Activated naive CD4-positive, alpha-beta T cell treated with anti-CD3 and anti-CD28 coated beads, Interleukin-2, amount 50 U/mL, for 16 hours (primary cell): ENCODE measurements at places on chromosomes 6 and 20.

DNA sequence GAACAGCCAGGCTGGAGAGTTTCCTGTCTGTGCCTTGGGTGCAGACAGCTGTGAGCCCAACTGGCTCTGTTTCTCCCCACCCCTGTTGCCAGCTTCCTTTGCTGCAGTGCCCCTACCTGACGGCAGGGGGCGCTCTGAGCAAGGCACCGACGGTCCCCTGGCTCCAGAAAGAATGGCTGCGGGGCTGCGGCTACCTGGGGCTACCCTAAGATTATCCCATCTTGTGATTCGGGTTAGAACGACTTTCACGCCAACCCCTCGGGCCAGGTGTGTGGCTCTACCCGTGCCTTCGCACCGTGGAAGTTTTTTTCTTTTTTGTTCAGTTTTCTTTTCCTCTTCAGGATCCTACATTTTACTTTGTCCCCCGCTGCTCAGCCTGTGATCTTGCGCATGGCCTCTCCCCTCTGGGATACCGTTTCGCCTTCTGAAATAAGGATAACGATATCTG is 33.4 kb upstream of the AAR2 start:
- peak; percentile 78 for DNase-seq

- no peak for DNase-seq
Measured at GRCh38 chr6:83860359-83860755, 868 bp downstream of the CYB5R4 start.

- no peak for DNase-seq
Measured at GRCh38 chr6:25387911-25388310, 108.7 kb downstream of the CARMIL1 start.

- DNase-seq, result no peak
Measured at GRCh38 chr20:59512651-59513050, 91.7 kb upstream of the PHACTR3 start.

DNA sequence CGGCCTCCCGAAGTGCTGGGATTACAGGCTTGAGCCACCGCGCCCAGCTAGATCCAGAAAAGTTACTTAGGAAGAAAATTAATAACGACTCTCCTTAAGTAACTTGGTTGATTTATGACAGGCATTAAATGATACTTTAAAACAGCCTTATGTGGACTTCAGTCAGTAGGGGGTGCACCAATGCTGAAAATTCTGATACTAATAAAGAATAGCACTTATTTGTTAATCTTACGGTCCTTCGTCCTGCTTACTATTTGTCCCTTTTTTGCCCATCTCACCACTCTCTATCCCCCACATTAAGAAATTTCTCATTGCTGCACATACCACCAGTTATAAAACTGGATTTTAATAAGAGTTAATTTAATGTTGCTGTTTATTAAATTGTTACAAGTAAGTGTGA is 12.7 kb upstream of the PRELID3B start:
- DNase-seq, result no peak

GRCh38 chr20:20793591-20793990 is 81.1 kb upstream of the RALGAPA2 start:
- DNase-seq, result no peak

GRCh38 chr6:137307163-137307854 is 88.1 kb upstream of the IFNGR1 start:
- DNase-seq, result no peak

DNA sequence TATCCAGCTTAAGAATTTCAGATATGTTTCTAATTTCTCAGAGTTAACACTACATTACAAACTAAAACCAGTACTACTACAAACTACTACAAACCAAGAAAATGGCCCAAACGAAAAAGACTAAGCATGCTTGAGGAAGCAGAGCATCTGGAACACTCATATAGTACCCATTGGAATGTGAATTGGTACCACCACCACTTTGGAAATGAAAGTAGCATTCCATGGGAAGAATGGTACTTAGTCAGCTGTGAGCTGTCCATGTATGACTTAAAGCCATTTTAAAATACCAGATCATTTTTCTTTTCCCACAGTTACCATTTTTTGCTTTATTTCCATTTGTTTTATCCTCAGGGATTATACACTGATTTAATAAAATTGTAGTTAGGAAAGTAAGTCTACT is 30.5 kb downstream of the FBXO9 start:
- no peak for DNase-seq

DNA sequence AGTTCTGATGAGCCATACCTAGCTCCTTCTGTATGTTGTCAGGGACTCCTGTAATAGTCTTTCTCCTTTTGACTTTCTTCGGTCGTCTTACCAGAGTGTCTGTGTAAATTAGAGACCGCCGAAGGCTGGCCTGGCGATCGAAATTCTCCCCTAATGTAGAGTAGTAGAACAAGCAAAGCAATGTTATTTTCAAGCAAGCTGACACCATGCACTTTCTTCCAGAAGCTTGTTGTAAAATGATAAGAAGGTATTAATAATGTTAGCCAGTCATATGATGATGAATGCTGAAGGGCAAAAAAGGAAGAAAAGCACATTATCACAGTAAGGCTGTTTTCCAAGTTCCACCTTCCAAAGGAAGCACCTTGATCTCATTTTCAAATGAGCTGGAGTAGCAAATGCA is 37.9 kb downstream of the HEBP2 start:
- DNase-seq, result no peak

DNA sequence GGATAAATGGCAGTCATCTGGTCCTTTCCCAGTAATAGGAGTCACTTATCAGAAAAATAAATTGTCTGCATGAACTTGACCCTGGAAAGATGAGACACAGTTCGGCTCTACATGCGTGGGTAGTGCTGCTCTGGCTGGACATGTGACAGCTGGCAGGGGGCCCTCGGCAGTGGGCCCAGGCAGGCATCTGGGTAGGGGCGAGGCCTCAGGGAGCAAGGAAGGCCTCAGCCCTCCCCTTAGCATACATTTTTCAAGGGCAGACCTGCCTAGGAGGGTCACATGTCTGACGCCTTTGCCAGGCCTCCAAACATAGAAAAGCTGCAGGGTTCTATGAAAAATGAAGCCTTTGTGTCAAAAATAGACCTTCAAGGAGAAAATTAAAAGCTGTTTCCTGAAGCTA is 12.8 kb upstream of the ILRUN start:
- no peak for DNase-seq

DNA sequence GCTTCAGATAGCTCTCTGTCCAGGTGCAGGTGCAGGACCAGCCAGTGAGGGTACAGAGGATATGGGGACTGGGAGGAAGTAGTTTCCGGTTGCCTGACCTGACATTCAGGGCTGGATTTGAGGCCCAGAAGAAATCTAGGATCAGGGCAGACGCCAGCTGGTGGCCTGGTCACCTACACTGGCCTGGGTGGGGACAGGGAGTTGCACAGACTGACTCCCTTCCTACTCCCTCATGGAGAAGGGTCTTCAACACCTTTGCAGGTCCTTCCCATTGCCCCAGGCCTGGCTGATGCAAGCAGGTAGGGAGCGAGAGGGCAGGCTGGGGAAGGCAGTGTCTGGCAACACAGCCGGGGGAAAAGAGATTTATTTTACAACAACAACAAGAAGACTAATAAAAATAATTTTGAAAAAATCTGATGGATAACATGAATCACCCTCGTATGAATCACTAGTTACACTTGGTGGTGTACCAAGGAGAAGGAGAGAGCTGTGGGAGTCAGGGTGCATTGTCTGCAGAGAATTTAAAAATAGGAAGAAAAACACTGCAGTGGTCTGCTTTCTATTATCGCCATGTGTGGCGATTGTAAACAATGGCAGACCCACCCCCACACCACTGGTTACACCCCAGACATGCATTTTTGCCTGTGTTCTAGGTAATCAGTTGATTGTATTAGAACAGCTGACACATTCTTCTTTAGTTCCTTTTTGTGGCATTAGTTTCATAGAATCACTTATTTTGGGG is 62.3 kb upstream of the SNX9 start:
- DNase-seq, result peak; percentile 45

- no peak for DNase-seq
Measured at GRCh38 chr20:20173254-20173653, 120.9 kb downstream of the CFAP61 start.

- no peak for DNase-seq
Measured at GRCh38 chr6:137370871-137371633, 123.1 kb downstream of the OLIG3 start.

GRCh38 chr6:45126033-45126432 is 202.1 kb upstream of the RUNX2 start:
- no peak for DNase-seq

DNA sequence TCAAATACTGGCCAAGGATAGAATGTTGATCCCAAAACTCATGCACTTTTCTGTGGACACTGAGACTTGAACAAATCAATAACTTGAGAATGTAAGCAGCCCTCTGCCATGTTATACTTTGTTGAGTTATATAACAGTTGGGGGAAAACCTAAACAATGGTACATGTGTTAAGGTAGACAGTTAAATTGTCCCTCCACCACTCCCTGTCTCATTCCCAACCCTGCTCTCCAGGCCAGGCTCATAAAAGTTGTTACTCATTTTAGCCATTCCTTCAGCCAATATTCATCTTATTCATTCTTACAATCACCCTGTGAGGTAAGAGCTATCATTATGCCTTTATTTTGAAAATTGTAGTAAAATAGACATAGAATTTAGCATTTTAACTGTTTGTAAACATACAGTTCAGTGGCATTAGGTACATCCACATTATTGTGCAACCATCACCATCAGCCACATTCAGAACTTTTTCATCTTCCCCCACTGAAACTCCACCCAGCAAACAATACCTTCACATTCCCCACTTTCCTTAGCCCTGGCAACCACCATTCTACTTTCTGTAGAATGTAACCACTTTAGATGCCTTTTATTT is 38.2 kb upstream of the IER3 start:
- DNase-seq, result no peak

- no peak for DNase-seq
Measured at GRCh38 chr6:4664117-4664626, 112.0 kb upstream of the CDYL start.

- no peak for DNase-seq
Measured at GRCh38 chr20:18527836-18528235, 20.1 kb downstream of the SEC23B start.

DNA sequence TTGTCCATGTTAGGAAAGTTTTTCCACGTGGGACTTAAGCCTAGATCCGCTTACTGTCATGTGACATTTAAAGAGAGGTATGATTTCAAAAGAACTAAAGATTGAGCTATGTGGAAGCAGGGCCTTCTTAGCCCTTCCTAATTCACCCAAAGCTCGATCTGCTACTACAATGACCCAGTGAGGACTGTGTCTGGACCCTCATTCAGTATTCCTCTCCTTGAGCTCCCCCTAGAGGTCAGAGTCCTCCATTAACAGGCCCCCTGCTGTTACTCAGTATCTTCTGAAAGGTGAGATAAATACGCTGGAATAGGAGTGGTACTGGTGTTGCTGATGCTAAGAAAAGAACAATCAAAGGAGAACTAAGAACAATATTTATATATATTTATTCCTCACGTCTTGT is 414.0 kb downstream of the GJA1 start:
- peak; percentile 13 for DNase-seq

DNA sequence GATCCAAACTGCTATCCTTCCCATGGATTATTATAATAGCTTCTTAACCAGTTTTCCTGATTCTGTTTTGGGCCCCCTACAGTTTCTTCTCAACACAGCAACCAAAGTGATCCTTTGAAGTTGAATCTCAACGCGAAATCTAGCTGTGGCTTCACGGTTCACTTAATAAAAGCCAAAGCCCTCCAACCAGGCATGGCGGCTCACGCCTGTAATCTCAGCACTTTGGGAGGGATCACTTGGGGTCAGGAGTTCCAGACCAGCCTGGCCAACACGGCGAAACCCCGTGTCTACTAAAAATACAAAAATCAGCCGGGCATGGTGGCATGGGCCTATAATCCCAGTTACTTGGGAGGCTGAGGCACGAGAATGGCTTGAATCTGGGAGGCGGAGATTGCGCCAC is 3.3 kb downstream of the RMND1 start:
- DNase-seq, result no peak

DNA sequence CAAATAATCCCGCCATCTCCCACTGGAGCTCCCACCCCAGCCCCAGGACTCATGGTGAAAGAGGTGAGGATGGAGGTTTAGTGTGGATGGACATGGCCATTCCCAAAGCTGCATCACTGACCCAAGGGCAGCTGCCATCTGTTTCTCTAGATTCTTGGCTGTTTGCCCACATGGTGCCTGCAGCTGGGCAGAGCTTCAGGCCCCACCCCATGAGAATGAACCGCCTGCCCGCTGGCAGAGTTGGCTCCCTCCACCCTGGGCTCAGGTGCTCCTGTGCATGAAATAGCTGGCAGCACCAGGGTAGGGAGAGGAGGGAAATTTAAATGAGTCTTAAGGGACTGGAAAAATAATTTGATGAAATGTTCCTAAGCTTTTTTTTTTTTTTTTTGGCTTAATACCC is 17.4 kb downstream of the SCML4 start:
- DNase-seq, result no peak

GRCh38 chr6:96153775-96154174 is 138.0 kb downstream of the FUT9 start:
- DNase-seq, result no peak

GRCh38 chr6:25078141-25078540 is 142.4 kb upstream of the RIPOR2 start:
- no peak for DNase-seq

- no peak for DNase-seq
Measured at GRCh38 chr6:133337308-133337707, 96.2 kb downstream of the EYA4 start.

- no peak for DNase-seq
Measured at GRCh38 chr20:32830437-32830836, 10.7 kb downstream of the MAPRE1 start.

GRCh38 chr6:8642131-8642530 is 206.8 kb upstream of the SLC35B3 start:
- DNase-seq, result no peak

DNA sequence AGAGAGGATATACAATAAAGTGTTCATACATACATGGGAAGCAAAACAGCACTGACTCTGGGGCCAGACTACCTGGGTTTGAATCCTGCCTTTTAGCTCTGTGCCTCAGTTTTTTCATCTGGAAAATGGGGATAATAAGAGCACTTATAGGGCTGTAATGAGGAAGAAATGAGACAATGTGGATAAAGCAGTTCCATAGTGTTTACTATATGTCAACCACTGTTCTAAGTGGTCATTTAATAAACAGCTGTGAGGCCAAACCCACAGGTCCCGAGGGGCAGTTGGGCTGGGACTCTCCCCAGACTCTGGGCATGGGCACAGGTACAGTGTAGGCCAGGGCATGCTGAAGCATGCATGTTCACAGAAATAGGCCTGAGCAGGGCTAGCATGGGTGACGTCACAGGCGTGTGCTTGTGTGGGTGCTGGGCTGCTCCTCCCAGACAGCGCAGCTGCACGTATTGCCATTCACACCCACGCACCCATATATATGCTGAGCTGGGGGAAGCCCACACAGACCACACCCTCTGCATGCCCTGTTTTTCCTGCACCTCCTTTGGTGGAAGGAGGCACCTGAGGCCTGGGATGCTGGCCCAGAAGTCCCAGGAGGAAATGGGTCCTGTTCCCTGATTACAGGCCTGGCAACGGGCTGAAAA is 3.5 kb upstream of the PLCG1 start:
- peak; percentile 58 for DNase-seq
